Activated T-helper 1 cell treated with anti-CD3 and anti-CD28 coated beads, Interleukin-2, amount 50 U/mL, for 16 hours (primary cell): ENCODE measurements at places on chromosomes 2 and 18.
A peak's percentile ranks its signal among the peaks of the same experiment; 100 is the strongest.

DNA sequence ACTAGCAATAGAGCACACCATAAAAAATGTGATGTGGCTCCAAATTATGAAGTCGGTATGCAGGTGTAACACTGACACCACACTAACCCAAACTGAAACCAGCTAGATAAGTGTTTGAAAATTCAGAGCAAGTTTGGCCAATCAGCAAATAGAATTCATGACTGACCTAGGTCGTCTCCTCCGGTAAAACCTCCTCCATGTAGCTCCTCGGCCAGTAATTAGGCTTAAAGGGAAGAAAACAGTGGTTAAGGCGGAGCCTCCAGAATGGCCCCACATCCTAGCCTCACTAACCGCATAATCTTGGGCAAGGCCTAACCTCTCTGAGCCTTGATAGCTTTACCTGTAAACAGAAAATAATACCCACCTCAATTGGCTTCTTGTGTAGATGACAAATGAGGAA is 30.1 kb downstream of the C1D start:
- no peak for DNase-seq

DNA sequence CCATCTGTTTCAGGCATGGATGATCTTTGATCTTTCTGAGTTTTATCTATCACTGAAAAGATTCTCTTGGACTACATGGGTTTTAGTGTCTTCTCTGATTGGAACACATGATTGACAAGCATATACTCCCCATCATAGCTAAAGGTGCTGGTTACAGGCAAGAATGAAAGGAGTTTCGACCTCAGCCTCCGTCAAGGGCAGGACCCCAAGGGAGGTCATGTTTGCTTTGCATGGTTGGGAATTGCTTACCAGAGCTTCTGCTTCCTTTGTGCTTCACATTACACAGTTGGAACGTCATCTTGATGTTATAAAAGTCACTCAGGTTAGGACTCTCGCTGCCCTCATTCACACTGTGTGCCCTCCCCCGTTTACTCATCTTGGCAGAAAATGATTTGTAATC is 287.7 kb downstream of the PIK3C3 start:
- no peak for DNase-seq

GRCh38 chr2:162686336-162686735 is 152.2 kb downstream of the KCNH7 start:
- DNase-seq = no peak

GRCh38 chr2:47179388-47179787 is 24.3 kb upstream of the STPG4 start:
- DNase-seq = no peak

- DNase-seq = no peak
Observed at GRCh38 chr18:67509741-67510391, 6.7 kb downstream of the DSEL start.

GRCh38 chr18:29196307-29196706 is 1019.4 kb upstream of the CDH2 start:
- no peak for DNase-seq

DNA sequence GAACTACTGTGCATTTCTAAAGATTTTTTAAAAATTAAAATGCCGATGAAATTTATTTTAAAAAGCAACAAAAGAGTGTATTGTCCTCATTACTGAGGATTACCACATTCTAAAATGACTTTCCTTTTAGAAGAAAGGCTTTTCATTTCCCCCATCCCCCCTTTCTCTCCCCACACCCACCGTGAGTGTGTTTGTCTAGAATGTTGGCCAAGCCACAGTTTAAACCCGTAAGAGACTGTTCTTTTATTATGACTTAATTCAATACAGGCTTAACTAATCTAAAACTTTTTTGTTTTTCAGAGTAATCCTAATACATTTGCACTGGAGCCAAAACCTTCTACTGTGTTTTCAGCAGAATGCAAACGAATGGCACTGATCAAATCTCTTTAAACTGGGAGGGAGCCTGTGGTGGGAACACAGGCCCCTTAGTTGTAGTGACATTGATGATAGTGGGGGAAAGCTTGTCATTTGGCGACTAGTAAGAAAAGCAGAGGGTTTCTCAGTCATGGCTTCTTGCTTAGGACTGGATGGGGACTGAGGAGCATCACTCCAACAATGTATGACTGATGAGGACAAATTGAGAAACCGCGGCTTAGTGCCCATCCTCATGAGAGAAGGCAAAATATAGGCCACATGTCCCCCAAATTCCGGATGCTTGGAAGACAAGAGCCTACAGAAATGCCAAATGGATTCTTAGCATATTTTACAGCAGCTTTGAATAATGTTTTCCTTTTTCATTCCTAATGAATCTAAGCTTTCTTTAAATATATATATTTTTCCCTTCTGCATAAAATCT is 154.0 kb upstream of the SMIM21 start:
- DNase-seq = no peak

DNA sequence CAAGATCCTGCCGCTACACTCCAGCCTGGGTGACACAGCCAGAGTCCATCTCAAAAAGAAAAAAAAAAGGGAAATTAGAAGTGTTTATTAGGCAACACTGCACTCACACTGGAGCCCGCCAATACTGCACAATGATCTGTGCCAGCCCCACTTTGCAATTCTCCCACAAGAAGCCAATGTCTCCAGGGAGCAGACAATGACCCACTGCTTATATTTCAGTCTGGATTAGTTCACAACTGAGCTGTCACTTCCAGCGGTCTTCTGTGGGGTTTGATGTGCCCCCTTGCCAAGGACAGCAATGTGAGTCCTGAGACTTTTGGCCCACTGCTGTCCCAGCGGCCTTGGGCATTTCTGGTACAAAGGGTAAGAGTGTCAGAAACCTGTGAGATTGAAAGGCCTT is 85.6 kb upstream of the PPM1B start:
- DNase-seq = no peak

- no peak for DNase-seq
Observed at GRCh38 chr2:2302359-2302758, 28.7 kb downstream of the MYT1L start.

- DNase-seq = no peak
Observed at GRCh38 chr18:63083020-63083531, 236.5 kb downstream of the BCL2 start.

GRCh38 chr2:159225025-159226016 is 61.2 kb downstream of the WDSUB1 start:
- DNase-seq = no peak

- DNase-seq = no peak
Observed at GRCh38 chr18:46276748-46277147, 172.6 kb downstream of the HAUS1 start.

- no peak for DNase-seq
Observed at GRCh38 chr2:166388481-166389070, 12.8 kb upstream of the SCN9A start.

GRCh38 chr18:79258447-79258846 is 137.3 kb upstream of the NFATC1 start:
- DNase-seq = no peak

DNA sequence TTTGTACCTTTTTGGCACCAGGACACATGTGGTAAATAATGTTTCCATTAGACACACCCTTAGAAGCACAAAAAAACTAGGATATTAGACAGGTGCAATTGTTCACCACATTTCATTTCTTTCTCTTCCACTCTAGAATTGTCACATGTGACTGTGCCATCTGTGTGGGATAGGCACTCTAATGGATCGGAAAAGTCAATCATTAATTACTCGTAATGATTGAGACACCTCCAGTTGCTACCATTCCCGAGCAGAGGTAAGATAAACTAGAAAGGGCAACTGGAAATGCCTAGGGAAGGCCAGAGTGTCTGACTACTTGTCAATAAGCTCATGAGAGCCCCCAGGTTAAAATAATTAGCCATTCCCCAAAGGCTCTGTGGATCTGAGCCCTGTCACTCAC is 59.9 kb downstream of the METTL4 start:
- DNase-seq = no peak

- peak; percentile 49 for DNase-seq
Observed at GRCh38 chr2:191150600-191151330, at the start of gene STAT4. Gene STAT4, minus strand, starts transcription at chr2:191150994. Its CDS starts 2,791 bp downstream, at chr2:191148203.

- no peak for DNase-seq
Observed at GRCh38 chr2:171547720-171548119, 25.4 kb downstream of the CYBRD1 start.

DNA sequence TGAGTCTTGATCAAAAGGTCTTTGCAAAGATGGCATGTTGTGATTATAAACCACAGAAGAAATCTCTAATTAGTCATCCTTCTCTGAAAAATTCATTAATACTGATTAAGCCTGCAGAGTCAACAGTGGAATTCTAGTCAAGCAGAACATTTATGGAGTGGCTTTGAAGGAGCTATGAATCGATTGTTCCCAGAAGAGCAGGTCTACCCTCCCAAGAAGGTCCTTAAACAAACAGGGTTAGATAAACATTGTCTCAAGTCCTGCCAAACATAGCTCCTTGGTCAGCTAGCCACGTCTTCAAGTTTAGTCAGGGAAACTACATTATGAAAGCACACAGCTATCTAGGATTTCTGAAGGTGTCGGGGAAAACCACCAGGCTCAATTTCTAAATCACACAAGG is 88.9 kb downstream of the ITGA4 start:
- DNase-seq = no peak

DNA sequence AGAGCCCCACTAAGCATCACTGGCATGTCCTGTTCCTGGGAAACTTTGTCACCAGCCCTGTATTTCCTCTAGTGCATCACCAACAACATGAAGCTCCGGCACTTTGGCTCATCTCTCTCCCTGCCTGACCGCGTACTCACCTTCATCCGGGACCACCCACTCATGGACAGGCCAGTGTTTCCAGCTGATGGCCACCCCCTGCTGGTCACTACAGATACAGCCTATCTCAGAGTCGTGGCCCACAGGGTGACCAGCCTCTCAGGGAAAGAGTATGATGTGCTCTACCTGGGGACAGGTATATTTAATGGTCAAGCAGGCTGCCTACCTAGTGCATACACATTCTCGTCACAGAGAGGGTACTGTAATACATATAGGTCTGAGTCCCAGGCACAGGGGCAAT is 21.0 kb downstream of the SEMA4F start:
- no peak for DNase-seq

- DNase-seq = no peak
Observed at GRCh38 chr2:121266543-121267106, 18.4 kb downstream of the TFCP2L1 start.

- no peak for DNase-seq
Observed at GRCh38 chr2:36597003-36597531, 901 bp downstream of the FEZ2 start.

DNA sequence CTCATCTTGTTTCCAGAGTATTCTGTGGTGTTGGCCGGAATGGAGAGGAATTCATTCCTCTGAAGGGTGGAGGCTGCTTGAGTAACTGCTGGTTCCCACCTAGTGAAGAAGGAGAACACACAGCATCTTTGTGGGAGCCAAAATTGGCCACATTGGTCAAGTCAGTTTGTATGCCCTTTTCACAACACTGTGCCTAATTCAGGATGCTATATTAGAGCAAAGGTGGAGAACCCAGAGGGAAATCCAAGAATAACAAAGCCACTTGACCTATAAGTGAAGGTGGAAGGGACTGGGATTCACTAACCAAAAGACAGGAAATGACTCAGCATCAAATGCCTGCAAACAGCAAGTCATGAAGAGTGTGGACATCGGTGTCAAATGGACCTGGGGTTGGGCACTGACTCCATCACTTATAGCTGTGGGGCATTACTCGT is 27.3 kb upstream of the MLPH start:
- no peak for DNase-seq

DNA sequence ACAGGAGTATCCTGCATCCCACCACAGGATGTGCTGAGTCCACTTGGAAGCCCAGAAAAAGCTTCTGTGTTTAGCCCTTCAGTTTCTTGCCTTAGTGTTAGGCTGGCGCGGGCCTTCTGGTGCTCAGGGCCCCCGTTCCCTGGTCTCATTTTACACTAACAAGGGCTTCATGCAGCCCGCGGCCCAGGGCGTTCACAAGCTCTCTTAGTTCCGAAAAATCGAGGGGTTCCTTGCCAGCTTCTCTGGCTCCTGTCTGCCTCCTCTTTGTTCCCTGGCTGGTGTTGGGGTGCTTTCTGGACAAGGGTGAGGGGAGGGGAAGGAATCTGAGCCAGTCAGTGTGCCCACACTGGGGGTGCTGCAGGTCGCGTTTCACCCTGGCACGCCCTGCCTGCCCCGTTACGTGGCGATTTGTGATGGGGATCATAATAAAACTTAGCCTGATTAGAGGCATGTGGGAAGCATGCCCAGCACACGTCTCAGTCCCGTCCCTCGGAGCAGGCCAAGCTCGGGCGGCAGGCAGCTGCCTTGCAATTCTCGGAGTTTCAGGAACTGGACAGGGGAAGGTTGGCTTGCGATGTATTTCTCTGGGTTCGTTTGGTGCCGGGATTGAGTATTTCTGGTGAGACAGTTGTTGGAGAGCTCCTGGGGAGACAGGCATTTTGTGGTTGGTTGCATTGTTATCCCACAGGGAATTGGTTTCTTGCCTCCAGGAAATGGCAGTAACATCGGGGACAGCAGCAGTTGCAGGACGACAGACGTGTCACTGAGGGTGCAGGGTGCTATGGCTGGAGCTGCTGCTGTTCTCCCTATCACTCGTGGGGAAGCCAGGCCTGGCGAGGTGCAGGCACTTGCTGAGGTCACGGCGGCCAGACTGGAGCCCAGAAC is 22.9 kb downstream of the SH3BP4 start:
- DNase-seq = no peak

DNA sequence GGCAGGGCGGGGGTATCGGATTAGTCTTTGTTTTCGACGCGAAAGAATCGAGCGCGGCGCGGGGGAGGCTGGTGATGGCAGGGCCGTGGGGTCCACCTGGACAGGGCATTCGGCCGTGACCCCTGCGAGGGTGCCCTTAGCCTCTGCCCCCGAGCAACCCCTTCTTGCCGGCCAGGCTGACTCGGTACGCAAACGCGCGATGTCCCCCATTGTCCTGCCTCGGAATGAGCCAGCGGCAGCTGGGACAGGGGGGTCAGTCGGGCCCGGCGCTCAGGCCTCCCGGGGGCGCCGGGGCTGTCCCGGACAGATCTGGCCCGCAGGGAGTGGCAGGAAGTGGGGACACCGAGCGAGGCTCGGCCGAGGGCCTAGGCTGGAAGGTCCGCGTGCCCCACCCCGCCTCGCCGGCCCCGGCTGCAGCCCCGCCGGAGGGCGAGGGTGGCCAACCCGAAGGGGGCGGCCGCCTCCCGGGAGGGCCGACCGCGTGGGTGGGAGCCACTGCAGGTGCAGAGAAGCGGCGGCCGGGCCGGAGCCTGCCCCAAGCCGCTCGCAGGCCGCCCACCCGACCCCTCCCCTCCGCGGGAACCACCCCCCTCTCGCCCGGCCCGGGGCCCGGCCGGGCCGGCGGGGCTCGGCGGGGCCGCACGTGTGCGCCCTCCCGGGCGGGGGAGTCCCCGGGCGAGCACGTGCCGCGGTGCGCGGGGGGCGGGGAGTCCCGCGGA is at the start of gene TET3:
TET3 (plus strand) TSS at position 708 of the 719 bp plus-strand sequence. CDS start 1,494 bp downstream, outside the sequence.
- peak; percentile 53 for DNase-seq

GRCh38 chr2:30948130-30948529 is 140.9 kb upstream of the CAPN13 start:
- no peak for DNase-seq

DNA sequence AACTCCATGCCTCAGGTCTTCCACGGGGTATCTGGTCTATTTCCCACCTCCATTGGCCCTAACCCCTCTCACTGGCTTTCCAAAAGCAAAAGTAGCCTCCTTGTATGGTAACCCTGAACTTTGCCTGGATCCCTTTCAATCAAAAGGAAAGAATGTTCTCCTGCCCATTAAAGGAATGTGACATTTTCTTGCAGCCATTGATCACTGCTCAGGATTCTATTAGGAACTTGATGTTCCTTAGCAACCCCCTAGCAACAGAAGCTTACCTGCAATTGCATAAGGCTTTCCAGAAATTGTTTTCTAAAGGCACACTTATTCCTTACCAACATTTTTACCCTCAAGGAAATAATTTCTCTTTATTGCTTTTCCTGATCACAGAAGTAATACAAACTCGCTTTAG is 91.4 kb upstream of the AGAP1 start:
- DNase-seq = no peak
